Stimulated activated CD4-positive, alpha-beta T cell treated with anti-CD3 and anti-CD28 coated beads, Interleukin-12 subunit alpha, Interleukin-12 subunit beta, amount 100 ng/mL, for 24 hours (primary cell): ENCODE measurements at places on chromosomes 12 and 14.

DNA sequence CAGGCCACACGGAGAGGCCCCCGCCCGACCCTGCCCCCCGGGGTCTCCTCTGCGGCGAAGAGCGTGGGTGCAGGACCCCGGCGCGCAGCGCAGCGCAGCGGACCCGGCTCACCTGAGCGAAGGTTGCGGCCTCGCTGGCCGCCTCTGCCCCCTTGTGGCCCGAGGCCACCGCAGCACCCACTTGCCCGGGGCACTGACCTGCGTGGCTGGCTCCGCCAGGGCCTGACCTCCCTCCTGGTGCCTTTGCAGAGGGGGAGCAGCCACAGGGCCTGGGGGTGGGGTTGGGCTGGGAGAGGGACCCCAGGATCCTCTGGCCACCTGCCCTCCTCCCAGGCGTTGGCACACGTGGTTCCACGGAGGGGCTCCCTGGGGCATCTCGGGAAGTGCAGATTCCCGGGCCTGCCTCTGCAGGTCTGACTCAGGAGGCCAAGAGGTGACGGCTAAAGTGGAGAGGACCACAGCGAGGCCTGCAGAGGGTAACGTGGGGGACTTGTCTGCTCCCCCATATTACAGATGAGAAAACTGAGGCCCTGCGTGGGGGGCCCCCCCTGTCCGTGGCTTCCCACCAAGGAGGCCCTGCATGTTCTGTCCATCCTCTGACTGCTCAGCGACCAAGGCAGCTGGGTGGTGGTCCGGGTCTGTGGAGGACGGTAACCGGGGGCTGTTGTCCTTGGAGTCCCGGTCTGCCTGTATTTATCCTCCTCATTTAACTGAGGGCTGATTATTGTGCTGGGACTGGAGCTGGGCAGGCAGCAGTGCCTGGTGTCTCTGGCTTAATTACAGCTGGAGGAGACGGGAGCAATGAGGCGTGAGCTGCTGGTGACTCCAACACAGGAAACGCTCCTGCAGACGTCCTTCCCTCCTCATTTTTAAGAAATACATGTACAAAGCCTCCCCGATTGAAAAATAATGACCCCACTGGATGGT is 67.9 kb upstream of the BEGAIN start:
- DNase-seq, result no peak

GRCh38 chr14:59344016-59344415 is 121.2 kb downstream of the GPR135 start:
- no peak for DNase-seq

GRCh38 chr12:121561009-121561395 is 19.8 kb downstream of the KDM2B start:
- no peak for DNase-seq

GRCh38 chr12:108753976-108754375 is 22.7 kb upstream of the CORO1C start:
- DNase-seq, result no peak

- no peak for DNase-seq
Observed at GRCh38 chr14:78170203-78170602, at the start of gene NRXN3. TSS of gene NRXN3 (plus strand) at chr14:78170373. CDS start at chr14:78243094, 72,721 bp downstream.
